Cardiac atrium fibroblast (primary cell): ENCODE measurements at places on chromosomes 4 and X. TPM values are rescaled to one million over a fixed set of nuclear protein-coding genes. Genes with fewer than 3 reads are reported as not detected.

Gene DKC1
- total RNA-seq = 24.1 and 31.8 TPM in 2 replicates

Gene IGSF1
- total RNA-seq = not detected in 2 replicates

Gene DCUN1D4
- total RNA-seq = 17.9 and 29.2 TPM in 2 replicates

Gene PDCL2
- total RNA-seq = not detected in 2 replicates

Gene SMR3B
- total RNA-seq = not detected in 2 replicates

Gene SPANXN4
- not detected in 2 replicates for total RNA-seq

Gene CPZ
- total RNA-seq = 6.5 and 6.9 TPM in 2 replicates

Gene RAB41
- total RNA-seq = not detected in 2 replicates

Gene NWD2
- not detected in 2 replicates for total RNA-seq

Gene HTN1
- not detected in 2 replicates for total RNA-seq

Gene UCP1
- total RNA-seq = not detected in 2 replicates

Gene BANK1
- 0.32 and 0.72 TPM in 2 replicates for total RNA-seq

Gene THAP6
- 6.3 and 10.2 TPM in 2 replicates for total RNA-seq

Gene CLGN
- not detected in 2 replicates for total RNA-seq

Gene PDGFC
- 22.2 and 24.7 TPM in 2 replicates for total RNA-seq

Gene DMRTC1
- not detected in 2 replicates for total RNA-seq

Gene KCNIP4
- total RNA-seq = not detected in 2 replicates
